ENCODE measurements at places on chromosomes 7 and 10. TPM values are rescaled to one million over a fixed set of nuclear protein-coding genes. Genes with fewer than 3 reads are reported as not detected.
A peak's percentile ranks its signal among the peaks of the same experiment; 100 is the strongest.

The ZNF365 gene
- 1.2 TPM for total RNA-seq

The PIK3AP1 gene
- total RNA-seq = 71.6 TPM

The SAP25 gene
- 10.6 TPM for total RNA-seq

The BCL7B gene
- total RNA-seq = 52.8 TPM

The UCMA gene
- not detected for total RNA-seq

The ZNF727 gene
- 5.4 TPM for total RNA-seq

The TMEM196 gene
- total RNA-seq = not detected

The IL2RA gene
- total RNA-seq = 2.9 TPM

The KLF14 gene
- not detected for total RNA-seq

The CCDC172 gene
- total RNA-seq = not detected

- no peak overlapping the region for H3K4me3 ChIP-seq
- peaks cover 17% of the 10 kb centered on the region for H3K27me3 ChIP-seq
- no peak for DNase-seq
- no peak overlapping the region for H3K27ac ChIP-seq
- no peaks in the 10 kb centered on the region for H3K4me1 ChIP-seq
Measured at GRCh38 chr7:98760201-98760651, 109.6 kb downstream of the TMEM130 start.

DNA sequence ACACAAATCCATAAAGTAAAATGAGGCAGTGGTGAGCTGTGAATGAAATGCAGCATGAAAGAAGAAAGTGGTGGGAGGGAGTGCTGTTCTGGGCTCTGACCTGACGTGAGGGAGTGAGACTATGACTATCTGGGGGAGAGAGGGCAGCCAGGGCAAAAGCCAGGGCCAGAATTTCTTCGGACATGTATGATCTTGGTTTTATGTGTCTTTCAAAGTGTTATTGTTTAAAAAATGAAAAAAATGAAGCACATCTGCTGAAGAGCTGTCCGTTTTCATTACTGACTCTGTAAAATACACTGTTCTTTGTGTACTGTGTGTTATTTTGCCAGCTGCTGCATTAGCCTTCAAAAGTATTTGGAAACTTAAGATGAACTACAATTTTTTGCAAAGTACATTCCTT is 70.2 kb upstream of the KLF14 start:
- no peaks in the 10 kb centered on the region for H3K4me1 ChIP-seq
- no peak overlapping the region for H3K27ac ChIP-seq
- no peaks in the 10 kb centered on the region for H3K36me3 ChIP-seq
- peaks cover 7% of the 10 kb centered on the region for H3K27me3 ChIP-seq
- DNase-seq = no peak
- H3K4me3 ChIP-seq = no peak overlapping the region

GRCh38 chr7:99557196-99557607 is 1.2 kb upstream of the ZNF655 start:
- peaks cover 41% of the 10 kb centered on the region for H3K4me1 ChIP-seq
- no peaks in the 10 kb centered on the region for H3K27me3 ChIP-seq
- H3K36me3 ChIP-seq = peaks cover 42% of the 10 kb centered on the region
- H3K4me3 ChIP-seq = peak overlapping the region; percentile 92
- no peak for DNase-seq

DNA sequence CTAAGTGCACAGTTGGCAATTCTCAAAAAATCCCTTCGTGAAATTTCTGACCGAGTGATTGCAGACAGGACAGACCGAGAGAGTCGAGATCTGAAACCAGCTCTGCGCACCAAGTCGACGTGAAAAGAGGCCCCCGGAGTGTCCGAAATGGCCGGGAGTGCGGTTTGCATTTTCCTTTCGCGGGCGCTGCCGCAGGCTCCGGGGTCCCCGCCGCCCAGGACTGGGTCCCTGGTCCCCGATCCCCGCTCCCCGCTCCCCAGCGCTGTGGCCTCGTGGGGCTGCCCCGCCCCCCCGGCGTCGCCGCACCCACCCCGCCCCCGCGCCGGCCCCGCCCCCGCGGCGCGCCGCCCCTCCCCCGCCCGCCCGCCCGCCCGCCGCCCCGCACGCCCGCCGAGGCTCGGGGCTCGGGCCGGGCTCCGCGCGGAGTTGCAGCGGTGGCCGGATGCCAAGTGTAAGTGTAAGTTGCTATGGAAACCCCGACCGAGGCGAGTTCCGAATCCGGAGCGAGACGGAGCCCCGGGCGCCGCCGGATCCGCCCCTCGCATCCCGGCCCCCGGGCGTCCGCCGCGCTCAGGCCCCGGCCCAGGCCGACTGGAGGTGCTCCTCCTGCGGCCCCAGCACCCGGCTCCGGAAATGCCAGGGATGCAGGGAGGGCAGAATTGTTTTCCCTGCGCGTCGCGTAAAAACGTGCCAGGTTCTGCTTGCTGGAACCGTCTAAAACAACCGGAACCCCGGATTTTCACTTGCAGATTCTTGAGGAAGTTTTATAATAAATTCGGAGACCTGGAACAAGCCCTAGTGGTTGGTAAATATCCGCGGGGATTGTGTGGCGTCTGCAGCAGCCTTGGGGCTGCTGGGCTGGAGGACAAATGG is 4.6 kb downstream of the BMI1 start:
- H3K4me3 ChIP-seq = peak overlapping the region; percentile 64
- peaks cover 9% of the 10 kb centered on the region for H3K27me3 ChIP-seq
- peak overlapping the region; percentile 44 for H3K27ac ChIP-seq
- H3K36me3 ChIP-seq = peaks cover 39% of the 10 kb centered on the region
- peaks cover 40% of the 10 kb centered on the region for H3K4me1 ChIP-seq
- peak; percentile 77 for DNase-seq

- no peaks in the 10 kb centered on the region for H3K36me3 ChIP-seq
- no peaks in the 10 kb centered on the region for H3K4me1 ChIP-seq
- no peak overlapping the region for H3K27ac ChIP-seq
- H3K27me3 ChIP-seq = no peaks in the 10 kb centered on the region
Measured at GRCh38 chr10:113340282-113340681, 212.6 kb upstream of the HABP2 start.

GRCh38 chr10:97139651-97140048 is 46.1 kb downstream of the SLIT1 start:
- no peaks in the 10 kb centered on the region for H3K4me1 ChIP-seq
- DNase-seq = no peak
- H3K27me3 ChIP-seq = peaks cover 7% of the 10 kb centered on the region
- no peaks in the 10 kb centered on the region for H3K36me3 ChIP-seq
- H3K27ac ChIP-seq = no peak overlapping the region

- H3K27me3 ChIP-seq = no peaks in the 10 kb centered on the region
- H3K36me3 ChIP-seq = no peaks in the 10 kb centered on the region
- no peak overlapping the region for H3K27ac ChIP-seq
- no peak for DNase-seq
Measured at GRCh38 chr10:13724484-13724883, 137.7 kb downstream of the PRPF18 start.

DNA sequence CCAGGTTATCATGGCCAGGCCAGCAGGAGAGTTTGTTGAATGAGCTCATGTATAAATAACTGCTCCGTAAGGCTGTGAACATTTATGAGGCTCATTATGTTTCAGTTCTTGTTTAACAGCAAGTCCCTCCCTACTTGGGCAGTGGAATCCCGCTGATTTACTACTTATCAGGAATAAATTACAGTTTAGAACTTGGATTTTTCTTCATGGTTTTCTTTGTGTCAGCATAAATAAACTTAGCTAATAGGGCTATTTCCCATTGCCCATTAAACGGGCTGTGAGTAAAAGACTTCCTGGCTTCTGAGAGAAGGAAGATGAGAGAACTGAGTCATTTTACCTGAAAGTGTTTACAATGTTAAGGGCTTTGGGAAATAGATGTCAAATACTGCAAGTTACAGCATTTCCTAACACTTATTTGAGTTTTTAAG is 701.6 kb upstream of the ANKRD30A start:
- H3K4me1 ChIP-seq = no peaks in the 10 kb centered on the region
- no peak overlapping the region for H3K4me3 ChIP-seq
- H3K27me3 ChIP-seq = no peaks in the 10 kb centered on the region
- DNase-seq = no peak

GRCh38 chr7:140060243-140060630 is 2.5 kb downstream of the PARP12 start:
- peaks cover 61% of the 10 kb centered on the region for H3K4me1 ChIP-seq
- DNase-seq = no peak
- H3K36me3 ChIP-seq = peaks cover 19% of the 10 kb centered on the region
- peak overlapping the region; percentile 82 for H3K4me3 ChIP-seq
- H3K27ac ChIP-seq = peak overlapping the region; percentile 95

DNA sequence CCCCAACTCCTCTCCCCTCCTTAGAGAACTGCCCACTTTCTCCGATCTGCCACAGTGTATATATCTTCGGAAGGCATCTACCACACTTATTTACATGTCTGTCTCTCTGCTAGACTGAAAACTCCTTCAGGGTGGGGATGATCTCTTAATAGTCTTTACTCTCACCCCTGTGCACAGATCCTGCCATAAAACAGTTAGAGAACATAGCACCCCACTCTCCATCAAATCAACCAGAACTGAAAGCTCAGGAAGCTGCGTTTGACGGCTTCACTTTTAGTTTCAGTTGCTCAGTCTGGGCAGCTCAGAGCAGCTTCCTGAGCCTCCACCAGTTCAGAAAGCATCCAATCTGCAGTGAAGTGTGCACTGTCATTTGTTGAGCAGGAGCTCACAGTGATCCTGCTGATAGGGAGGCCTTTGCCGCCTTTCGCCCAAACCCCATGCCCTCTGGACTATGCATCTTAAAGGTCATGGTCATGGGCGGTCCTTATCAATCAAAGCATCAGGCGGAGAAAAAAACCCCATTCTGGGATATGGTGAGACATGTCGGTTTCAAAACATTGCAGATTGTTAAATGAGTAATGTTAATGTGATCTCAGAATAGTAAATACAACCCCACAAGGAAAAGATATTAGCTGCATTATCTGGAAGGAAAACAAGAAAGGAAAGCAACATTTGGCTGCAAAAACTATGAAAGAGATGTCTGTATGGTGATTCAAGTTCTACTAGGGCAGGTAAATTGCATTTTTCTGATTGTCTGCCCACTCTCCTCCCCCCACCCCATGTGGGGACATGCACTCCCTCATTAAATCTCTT is 167.1 kb upstream of the ADO start:
- no peaks in the 10 kb centered on the region for H3K27me3 ChIP-seq
- peak overlapping the region; percentile 81 for H3K27ac ChIP-seq
- peak overlapping the region; percentile 25 for H3K4me3 ChIP-seq
- H3K36me3 ChIP-seq = no peaks in the 10 kb centered on the region

GRCh38 chr7:148979827-148980226 is 48.5 kb downstream of the PDIA4 start:
- H3K36me3 ChIP-seq = no peaks in the 10 kb centered on the region
- H3K27me3 ChIP-seq = peaks cover 7% of the 10 kb centered on the region
- DNase-seq = no peak
- H3K4me3 ChIP-seq = no peak overlapping the region
- H3K4me1 ChIP-seq = peaks cover 16% of the 10 kb centered on the region

- H3K4me1 ChIP-seq = no peaks in the 10 kb centered on the region
- no peaks in the 10 kb centered on the region for H3K27me3 ChIP-seq
- no peak for DNase-seq
- H3K36me3 ChIP-seq = no peaks in the 10 kb centered on the region
- H3K27ac ChIP-seq = no peak overlapping the region
- no peak overlapping the region for H3K4me3 ChIP-seq
Measured at GRCh38 chr10:108989976-108990375, 933.3 kb downstream of the XPNPEP1 start.

GRCh38 chr7:127833641-127834040 is 181.6 kb downstream of the SND1 start:
- no peaks in the 10 kb centered on the region for H3K36me3 ChIP-seq
- H3K27ac ChIP-seq = no peak overlapping the region
- H3K4me1 ChIP-seq = no peaks in the 10 kb centered on the region
- no peak overlapping the region for H3K4me3 ChIP-seq

GRCh38 chr7:140639366-140640053 is 1.1 kb downstream of the DENND2A start:
- H3K27ac ChIP-seq = peak overlapping the region; percentile 83
- H3K27me3 ChIP-seq = peaks cover 54% of the 10 kb centered on the region
- H3K4me1 ChIP-seq = peaks cover 35% of the 10 kb centered on the region
- DNase-seq = no peak
- no peaks in the 10 kb centered on the region for H3K36me3 ChIP-seq

DNA sequence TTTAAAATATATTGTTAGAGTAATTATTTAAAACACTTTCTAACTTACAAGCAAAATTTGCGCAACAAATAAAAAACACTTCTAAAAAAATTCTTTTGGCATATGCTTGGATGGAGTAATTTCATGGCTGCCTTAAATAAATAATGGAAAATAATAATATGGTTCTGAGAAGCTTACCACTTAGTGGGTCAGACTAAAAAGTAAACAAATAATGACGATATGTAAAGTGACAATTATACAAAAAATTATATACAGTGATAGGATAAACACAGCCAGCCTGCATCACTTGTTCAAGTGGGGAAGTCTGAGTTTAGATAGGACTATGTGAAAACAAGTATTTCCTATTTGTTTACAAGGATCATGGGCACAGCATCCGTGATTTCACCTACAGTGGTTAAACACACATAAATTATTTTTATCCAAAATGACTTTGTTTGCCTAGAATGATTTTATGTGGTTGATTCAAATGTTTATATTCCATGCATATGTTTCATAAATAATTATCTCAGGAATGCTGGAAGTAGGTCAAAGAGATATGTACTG is 141.7 kb upstream of the SEMA3D start:
- H3K4me1 ChIP-seq = no peaks in the 10 kb centered on the region
- no peak overlapping the region for H3K27ac ChIP-seq
- no peak overlapping the region for H3K4me3 ChIP-seq

GRCh38 chr7:36430186-36430585 is 40.5 kb downstream of the ANLN start:
- DNase-seq = no peak
- H3K27me3 ChIP-seq = no peaks in the 10 kb centered on the region
- no peaks in the 10 kb centered on the region for H3K4me1 ChIP-seq
- H3K36me3 ChIP-seq = no peaks in the 10 kb centered on the region
- H3K4me3 ChIP-seq = no peak overlapping the region

DNA sequence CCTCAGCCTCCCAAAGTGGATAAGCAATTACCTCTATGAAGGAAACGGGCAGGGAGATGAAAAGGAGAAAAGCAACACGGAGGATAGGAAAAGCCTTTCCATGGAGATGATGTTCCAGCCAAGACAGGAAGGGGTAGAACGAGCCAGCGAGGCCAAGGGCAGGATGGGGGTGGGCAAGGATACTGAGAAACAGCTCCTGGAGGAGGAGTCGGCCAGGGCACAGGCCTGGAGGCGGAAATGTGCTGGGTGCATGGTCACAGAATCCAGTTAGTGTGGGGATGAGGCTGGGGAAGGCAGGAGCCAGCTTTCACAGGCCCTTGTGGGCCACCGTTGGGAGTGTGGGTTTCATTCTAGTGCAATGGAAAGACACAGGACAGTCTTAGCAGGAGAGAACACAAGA is 162.6 kb downstream of the JAZF1 start:
- H3K4me3 ChIP-seq = no peak overlapping the region
- no peaks in the 10 kb centered on the region for H3K27me3 ChIP-seq
- DNase-seq = no peak
- H3K27ac ChIP-seq = no peak overlapping the region

- DNase-seq = no peak
- peaks cover 53% of the 10 kb centered on the region for H3K36me3 ChIP-seq
- H3K4me1 ChIP-seq = no peaks in the 10 kb centered on the region
Measured at GRCh38 chr7:45052011-45052410, 36.8 kb downstream of the NACAD start.

Data from lower lobe of right lung (tissue), 2 donors.